ENCODE measurements at places on chromosomes 16 and 17.

DNA sequence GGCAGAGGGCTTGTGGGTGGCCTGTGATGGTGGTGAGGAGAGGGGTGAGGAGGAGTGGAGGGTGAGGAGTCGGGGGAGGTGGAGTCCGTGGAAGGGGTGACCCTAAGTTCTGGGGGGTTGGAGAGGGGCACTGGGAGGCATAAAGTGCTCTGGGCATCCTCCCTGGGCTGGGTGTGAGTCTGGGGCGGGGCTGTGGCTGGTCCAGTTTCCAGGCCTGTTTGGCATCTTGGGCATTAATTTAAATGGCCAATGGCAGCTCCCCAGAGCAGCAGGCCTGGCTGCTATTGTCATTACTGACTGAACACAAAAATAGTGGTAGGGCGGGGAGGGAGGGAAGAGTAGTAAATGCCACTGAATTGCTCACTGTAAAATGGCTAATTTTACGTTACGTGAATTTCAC, 7.7 kb upstream of the ARHGAP23 start:
- DNase-seq, result no peak

DNA sequence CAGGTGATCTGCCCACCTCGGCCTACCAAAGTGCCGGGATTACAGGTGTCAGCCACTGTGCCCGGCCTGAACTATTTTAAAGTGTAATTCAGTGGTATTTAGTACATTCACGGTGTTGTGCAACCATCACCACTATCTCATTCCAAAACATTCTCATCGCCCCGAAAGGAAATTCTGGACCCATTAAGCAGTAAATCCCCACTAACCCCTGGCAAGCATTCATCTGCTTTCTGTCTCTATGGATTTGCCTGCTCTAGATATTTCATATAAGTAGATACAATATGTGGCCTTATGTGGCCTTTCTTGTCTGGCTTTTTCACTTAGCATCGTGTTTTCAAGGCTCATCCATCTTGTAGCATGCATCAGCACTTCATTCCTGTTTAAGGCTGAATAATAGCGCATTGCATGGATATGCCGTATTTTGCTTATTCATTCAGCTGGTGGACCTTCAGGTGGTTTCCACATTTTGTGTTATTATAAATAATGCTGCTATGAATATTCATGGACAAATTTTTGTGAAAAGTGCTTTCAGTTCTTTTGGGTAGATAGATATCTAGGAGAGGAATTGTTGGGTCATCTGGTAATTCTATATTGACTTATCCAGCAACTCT, 8.4 kb upstream of the HERPUD1 start:
- no peak for DNase-seq

GRCh38 chr17:80471922-80472321, 4.5 kb downstream of the NPTX1 start:
- DNase-seq, result no peak

DNA sequence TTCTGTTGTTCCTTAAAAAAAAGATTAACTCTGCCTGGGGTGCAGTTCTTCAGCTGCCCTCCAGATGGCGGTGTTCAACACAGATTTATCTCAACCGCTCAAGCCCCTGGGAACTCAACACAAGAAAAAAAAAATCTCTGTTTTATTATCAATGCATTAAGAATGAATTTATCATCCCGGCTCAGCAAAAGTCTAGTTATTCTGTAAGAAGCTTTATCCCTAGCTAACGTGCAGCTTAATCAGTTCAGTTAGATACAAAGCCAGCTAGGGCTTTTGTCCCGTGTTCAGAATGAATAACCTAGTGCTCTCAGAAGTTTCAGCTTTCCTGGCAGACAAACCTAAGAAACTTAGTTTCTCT, 475.9 kb upstream of the CCL2 start:
- DNase-seq, result peak; percentile 34

DNA sequence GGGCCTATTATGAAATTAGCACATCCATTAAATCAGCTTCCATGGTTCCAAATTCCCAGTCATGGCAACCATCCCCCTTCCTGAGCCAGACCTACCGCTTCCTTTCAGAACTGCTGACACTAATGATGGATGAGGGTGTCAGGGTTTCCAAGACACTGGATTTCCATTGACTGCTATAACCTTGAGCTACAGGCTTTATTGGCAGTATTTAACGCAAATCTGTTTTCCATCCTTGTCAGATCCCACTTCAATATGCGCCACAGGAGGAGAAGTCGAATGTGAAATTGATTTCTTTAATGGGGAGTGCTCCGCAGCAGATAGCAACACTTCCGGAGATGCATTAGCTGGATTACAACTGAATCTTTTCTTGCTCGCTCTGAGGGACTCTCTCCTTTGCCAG, 197.1 kb downstream of the HS3ST4 start:
- DNase-seq, result no peak

GRCh38 chr16:79607587-79607986, 7.0 kb upstream of the MAF start:
- DNase-seq, result no peak

DNA sequence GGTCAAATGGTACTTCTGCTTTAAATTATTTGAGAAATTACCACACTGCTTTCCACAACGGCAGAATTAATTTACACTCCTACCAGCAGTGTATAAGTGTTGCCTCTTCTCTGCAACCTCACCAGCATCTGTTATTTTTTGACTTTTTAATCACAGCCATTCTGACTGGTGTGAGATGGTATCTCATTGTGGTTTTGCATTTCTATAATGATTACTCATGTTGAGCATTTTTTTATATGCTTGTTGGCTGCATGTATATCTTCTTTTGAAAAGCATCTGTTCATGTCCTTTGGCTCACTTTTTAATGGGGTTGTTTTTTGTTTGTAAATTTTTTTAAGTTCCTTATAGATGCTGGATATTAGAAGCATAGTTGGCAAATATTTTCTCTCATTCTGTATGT, 446.7 kb downstream of the PMP22 start:
- no peak for DNase-seq

DNA sequence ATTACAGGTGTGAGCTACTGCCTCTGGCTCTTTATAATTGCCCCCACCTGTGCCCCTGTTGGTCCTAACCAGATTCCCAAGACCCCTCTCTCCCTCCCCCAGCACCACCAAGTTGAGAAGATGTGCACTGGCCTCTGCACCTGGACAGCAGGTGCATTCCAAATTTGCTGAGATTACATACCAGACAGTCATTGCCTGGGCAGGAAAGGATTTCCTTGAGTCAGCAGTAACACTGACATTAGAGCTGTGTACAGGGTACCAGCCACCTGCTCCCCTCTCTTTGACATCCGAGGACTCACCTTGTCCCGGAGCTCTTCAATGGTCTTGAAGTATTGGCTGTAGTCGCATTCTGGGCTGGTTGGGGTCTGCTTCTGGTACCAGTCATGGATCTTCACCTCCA, 659 bp downstream of the KRT15 start:
- DNase-seq, result no peak

DNA sequence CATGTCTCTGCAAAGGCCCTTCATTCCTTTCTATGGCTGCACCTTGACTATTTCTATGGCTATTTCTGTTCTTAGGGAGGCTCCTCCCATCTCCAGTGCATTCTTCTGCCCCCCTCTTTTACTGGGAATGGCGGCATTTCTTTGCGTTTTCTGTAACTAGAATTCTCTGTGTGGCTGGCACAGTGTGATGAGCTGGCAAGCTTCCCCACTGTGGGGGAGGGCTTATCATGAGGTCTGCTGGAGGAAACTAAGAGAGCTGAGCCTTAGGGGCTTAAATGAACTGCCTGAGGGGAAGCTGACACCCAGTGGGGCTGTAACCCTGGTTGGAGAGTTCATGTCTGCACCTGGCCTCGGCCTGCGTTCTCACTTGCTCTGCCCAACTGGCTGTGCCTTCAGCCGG, 1.5 kb upstream of the CARD14 start:
- DNase-seq, result no peak

- DNase-seq, result no peak
Observed at GRCh38 chr16:89064606-89065457, 28.8 kb upstream of the ACSF3 start.

DNA sequence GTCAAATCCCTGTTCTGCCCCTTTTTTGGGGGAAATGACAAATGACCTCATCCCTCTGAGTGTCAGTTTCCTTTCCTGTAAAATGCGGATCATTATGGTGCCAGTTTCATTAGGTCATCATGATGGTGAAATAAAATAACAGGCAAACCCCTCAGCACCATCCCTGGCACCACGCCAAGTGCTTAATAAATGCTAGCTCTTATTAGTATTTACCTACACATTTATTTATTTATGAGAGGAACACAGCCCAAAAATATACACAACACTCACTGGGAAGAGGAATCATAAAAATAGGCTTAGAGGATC, 28.6 kb upstream of the GPRC5B start:
- no peak for DNase-seq

- no peak for DNase-seq
Observed at GRCh38 chr16:3797473-3797872, 80.1 kb upstream of the TRAP1 start.

DNA sequence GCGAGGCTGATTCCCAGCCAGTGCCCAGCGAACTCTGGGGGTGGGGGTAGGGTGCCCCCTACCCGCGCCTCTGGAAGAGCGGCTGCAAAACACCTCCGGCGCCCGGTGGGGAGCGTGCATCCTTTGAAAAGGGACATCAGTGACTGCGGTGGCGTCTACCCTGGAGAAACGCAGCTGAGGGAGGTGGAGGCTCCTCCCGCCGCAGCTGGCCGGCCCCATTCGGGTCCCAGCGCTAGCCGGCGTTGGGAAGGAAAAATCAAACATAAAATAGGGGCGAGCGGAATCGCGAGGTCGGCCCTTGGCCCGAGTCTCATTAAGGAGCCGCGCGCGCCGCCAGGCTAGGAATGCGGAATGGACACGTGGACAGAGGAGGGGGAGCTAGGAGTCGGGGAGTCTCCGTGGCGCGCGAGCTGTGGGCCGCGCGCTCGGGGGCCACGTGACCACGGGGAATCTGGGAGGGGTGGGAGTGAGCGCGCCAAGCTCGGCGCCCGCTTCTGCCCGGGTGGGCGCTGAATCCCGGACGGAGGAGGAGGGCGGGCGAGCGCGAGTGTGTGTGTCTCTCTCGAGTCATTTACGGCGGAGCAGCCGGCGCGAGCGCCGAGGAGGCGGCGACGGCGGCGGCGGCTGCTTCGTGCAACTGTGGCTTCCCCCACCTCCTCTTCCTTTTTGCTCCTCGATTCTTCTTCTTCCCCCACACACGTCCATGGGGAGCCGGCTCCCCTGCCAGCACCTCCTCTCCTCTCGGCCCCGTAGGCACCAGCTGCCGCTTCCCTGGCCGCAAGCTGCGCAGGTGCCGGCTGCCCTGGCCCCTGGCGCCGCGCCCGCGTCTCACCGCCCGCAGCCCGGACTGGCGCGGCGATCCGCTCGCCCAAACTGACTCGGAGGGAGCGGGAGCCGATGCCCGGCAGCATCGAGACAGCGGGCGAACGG, at the start of gene TMEM132E:
Gene TMEM132E, plus strand, starts transcription at position 566 of the 930 bp plus-strand sequence. CDS start 1,495 bp downstream, outside the sequence.
- DNase-seq, result no peak

DNA sequence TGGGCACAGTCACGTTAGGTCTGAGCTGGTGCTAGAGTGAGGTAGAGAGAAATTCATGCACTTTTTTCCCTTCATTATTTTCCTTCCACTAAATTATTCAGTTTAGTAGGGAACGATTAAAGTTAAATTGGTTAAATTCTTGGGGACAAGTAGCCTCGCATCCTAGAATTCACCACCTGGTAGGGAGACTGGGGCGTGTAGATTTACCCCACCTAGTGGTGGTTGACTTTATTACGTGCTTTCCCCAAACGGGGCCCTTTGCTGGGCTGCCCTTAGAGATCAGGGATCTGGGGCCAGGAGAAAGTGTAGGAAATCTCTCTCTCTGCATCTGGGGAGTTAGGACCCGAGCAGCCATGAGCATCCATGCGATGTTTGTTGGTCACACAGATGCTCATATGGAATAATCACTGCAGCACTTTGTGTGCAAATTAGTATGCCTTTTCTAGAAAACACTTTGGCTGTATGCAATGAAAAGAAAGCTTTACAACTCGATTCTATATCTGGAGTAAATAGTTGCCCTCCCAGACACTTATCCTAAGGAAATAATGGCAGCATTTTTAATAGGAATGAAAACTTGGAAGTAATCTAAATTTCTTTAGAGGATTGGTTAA, 107.0 kb downstream of the PLCG2 start:
- DNase-seq, result no peak

- peak; percentile 73 for DNase-seq
Observed at GRCh38 chr16:75627851-75628250, 4.8 kb upstream of the ADAT1 start.

DNA sequence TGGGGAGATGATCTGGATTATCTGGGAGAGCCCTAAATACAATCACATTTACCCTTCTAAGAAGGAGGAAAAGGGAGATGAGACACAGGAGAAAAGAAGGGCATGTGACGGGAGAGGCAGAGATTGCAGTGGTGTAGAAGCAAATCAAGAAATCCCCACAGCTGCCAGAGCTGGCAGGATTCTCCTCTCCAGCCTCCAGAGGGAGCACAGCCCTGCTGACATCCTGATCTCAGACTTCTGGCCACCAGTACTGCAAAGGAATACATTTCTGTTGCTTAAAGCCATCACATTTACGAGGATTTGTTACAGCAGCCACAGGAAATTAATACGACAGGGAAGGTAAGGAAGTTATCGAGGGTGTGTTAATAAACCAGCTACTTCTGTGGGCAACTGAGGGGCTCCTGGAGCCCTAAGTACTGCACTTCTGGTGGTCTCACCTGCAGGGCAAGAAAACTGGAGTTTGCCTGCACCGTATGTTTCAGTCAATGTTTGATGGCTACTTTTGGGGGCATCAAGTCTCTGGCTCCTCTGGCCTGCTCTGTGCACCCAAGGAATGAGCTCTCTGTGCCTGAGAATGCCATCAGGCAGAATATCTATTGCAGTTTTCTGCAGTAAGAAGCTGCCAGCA, 22.9 kb upstream of the CDH13 start:
- peak; percentile 46 for DNase-seq

- DNase-seq, result no peak
Observed at GRCh38 chr17:50289991-50290702, 15.9 kb downstream of the TMEM92 start.

GRCh38 chr17:78272914-78273258, 41.5 kb downstream of the TMEM235 start:
- DNase-seq, result no peak

DNA sequence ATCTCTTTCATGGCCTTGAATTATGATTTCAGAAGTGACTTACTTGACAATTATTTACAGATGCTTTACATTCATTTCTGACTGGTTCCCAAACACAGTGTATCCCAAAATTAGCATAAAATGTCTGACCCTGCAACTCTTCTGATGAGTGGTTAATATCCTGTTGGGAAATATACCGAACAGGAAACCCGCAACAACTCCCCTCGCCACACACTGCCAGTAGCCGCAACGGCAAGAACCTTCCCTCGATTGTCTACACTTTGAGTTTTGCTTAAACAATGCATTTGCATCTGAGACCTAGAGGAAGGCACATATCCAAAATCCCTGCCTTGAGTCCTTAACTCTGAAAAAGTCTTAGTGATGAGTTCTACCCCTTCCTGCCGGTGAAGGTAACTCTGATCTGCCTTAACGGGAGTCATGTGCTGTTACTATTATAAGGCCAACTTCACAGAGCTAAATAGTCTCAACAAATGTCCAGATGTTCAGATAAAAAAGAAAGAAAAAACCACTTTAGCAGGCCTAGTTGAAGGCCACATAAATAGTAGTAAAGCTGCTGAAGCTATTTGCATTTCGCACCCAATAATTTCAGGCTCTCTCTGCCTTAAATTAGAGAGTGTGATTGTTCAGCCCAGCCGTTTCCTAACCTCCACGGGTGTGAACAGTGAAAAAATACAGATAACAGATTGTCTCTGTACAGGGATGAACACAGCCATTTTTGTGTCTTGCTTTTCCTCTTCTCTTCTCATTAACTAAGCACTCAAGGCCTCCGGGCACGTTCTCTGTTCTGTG, 321.1 kb downstream of the HS3ST3B1 start:
- DNase-seq, result no peak

All from foreskin melanocyte (primary cell).